ENCODE measurements at places on chromosomes 6 and 20. TPM values are rescaled to one million over a fixed set of nuclear protein-coding genes. Genes with fewer than 3 reads are reported as not detected.
A peak's percentile ranks its signal among the peaks of the same experiment; 100 is the strongest.

GRCh38 chr20:10675450-10675848 lies 1.6 kb upstream of the JAG1 start:
- no peak for DNase-seq

DNA sequence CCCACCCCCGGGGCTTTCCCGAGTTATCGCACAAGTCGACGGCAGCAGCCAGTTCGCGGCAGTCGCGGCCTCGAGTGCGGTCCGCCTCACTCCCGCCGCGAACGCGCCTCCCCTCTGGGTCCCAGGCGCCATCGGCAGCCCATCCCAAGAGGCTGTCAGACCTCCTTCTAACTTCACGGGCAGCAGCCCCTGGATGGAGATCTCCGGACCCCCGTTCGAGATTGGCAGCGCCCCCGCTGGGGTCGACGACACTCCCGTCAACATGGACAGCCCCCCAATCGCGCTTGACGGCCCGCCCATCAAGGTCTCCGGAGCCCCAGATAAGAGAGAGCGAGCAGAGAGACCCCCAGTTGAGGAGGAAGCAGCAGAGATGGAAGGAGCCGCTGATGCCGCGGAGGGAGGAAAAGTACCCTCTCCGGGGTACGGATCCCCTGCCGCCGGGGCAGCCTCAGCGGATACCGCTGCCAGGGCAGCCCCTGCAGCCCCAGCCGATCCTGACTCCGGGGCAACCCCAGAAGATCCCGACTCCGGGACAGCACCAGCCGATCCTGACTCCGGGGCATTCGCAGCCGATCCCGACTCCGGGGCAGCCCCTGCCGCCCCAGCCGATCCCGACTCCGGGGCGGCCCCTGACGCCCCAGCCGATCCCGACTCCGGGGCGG lies 1.6 kb downstream of the GNAS start:
- no peak for DNase-seq

DNA sequence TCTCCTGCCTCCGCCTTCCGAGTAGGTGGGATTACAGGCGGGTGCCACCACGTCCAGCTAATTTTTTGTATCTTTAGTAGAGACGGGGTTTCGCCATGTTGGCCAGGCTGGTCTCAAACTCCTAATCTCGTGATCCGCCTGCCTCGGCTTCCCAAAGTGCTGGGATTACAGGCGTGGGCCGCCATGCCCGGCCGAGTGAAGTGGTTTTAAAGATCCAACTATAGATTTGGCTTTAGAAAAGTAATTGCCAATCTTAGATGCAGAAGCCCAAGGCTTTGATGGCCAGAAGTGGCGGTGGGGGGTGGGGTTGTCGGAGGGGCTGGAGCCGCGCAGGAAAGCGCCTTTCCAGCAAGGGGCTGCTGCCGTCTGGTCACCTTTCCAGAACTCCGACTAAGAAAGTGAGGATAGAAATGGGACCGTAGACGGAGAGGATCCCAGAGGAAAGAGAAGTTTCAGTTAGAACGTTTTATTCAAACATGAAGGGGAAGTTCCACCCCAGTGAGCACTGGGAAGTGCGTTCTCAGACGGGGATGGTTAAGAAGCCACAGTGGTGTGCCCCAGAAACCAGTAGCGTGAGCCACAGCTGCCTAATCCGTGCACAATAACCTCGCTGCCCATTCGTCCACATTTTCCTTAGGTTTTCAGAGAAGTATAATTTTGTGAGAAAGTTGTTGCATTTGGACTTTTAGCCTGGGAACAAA lies 69.7 kb downstream of the DLL1 start:
- DNase-seq: no peak

DNA sequence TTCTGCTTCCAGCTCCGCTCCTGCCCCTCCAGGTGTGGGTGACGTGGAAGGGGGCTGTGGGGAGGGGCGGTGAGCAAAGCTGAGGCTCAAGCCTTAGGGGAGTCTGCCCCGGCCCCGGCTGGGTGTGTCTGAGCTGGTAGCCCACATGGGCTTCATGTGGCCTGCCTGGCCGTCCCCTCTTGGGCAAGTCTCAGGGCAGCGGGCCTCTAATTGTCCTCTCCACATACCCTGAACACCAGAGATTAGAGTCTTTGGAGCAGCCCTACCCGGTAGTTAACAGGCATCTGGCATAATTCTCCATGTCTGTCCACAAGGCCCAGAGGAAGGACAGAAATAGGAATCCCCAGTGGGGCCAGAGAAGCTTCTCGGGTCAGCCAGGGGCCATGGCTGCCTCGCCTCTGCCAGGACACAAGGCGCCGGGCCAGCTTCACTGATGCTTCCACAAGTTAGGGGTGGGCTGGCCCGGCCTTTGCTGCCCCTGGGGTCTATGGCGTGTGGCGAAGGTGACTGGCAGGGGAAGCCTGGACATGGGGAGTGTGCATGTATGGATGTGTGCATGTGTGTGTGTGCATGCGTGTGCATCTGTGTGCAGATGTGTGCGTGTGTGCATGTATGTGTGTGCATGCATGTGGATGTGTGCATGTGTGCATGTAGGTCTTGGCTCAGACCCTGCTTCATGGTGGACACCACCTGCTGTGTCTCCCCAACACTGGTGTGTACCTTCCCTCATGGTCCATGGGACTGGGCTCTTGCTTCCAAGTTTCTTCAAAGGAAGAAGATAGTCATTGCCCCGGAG lies 24.0 kb downstream of the FRMD1 start:
- DNase-seq: no peak

DNA sequence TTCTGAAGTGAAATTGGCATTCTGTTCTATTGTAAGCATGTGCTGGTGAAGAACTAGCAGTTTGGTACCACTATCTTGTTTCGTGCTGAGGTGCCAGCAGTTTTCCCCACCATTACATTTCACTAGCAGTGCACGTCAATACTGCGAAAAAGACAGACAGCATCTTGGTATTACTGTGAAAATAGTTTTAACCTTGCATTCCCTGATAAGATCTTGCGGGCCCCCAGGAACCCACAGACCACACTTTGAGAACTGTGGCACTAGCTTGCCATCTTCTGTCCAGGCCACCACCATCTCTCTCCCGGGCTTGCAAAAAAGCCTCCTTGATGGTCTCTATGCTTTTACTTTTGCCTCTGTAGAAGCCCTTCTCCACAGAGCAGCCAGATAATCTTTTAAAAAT lies 185.7 kb downstream of the BACH2 start:
- DNase-seq: no peak

GRCh38 chr20:62501801-62502495 lies 26.2 kb upstream of the GATA5 start:
- peak; percentile 99 for DNase-seq

DNA sequence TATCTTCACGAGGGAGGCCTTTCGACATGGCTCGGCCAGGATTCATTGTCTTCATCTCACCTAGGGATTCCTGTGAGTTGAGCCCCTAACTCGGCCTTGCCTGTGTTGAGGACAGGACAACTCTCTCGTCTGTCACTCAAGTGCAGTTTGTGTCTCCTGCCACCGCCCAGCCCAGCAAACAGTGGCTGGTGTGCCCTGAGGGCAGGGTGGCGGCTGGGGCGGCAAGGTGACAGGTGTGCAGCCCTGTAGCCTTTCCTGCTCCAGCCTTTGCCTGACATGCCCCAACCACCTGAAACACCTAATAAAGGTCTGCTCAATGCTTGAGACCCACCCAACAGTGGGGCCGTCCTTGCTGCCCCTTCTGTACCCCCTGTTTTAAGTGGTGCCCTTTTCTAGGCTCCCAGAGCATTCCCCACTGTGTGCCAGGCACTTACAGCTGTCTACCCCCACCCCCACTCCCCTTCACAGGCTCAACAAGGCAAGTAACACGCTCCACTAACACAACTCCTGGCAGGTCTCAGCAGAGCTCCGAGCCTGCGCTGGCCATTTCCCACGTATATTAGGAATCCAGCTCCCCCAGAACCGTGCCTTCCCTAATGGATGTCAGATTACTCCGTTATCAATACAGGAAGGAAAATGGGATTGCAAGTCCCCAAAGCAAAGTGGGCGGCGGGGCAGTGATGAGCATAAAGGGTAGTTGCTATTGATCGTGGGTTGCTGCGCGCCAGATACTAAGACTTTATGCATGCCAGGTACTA lies 17.7 kb downstream of the GFRA4 start:
- DNase-seq: no peak

- DNase-seq: no peak
Observed at GRCh38 chr6:113651120-113651519, 206.0 kb upstream of the MARCKS start.

DNA sequence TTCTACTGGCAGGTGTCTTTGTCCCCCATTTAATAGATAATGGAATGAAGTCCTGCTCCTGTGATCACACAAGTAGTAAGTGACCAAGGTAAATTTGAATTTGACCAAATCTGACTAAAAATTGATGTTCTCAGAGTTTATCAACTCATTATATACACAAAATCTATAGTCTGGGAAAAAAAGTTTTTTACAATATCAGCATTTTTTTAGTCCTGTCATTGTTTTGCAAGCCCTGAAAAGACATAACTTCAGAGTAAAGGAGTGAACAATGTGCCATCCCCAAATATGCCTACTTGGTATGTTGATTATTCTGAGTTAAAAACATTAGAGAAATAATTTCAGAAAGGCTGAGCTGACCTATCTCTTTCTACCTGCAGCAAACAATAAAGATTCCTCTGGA lies 114.2 kb downstream of the C6orf58 start:
- DNase-seq: no peak

DNA sequence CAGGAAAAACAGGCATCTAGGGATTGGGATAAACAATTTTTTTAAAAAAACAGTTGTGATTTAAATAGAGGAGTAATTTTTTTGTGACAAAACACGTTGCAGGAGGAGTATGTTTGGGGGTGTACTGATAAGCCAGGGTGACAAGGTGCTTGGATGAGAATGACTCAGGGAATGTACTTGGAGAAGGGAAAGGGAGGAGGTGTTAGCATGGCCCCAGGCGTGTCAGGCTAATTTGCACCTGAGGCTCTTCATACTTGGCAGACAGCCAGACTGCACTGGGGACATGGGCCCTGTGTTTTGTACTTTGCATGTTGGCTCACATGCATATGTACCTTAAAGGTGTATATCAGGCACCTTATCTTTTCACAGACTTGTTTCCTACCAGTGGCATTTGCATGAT lies 22.8 kb downstream of the PANK2 start:
- DNase-seq: no peak

- no peak for DNase-seq
Observed at GRCh38 chr6:136579800-136580199, 29.6 kb upstream of the MAP7 start.

DNA sequence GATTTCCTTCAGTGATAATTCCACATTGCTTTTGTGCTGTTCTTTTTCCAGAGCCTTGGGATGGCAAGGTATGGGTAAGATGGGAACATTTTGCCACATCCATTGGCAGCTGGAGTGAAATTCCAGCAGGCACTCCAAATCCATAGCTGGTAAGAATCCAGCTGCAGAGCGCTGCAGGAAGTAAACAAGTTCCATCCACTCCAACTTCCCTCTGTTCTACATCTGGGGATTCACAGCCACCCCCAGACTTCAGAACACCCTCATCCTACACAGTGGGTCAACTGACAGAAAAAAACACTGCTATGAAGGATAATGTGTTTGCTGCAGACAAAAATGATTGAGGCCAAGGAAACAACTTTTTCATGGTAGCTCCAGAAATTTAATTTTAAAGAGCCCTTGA lies 747.8 kb downstream of the MAFB start:
- DNase-seq: no peak

GRCh38 chr6:167687116-167687725 lies 139.5 kb upstream of the AFDN start:
- no peak for DNase-seq

DNA sequence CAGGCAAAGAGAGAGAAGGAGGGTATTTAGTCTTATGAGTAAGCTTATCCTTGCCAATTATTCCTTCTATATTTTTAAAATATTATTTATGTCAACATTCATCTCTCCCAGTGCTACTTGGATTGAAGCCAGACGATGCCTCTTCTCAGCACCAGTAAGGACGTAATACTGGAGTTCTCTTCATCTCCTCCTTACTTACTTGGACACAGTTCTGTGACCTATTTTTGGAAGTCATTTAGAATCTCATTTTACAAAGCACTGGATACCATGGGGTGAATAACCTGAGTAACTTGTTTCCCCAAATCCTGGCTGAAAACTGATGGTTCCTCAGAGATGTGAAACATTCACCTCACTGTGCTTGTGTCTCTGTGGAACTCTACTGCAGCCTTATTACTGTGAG lies 137.4 kb upstream of the LAMP5 start:
- DNase-seq: no peak

GRCh38 chr6:24910331-24910960 lies 25.3 kb downstream of the RIPOR2 start:
- DNase-seq: no peak

- DNase-seq: peak; percentile 62
Observed at GRCh38 chr6:81933608-81934051, 181.1 kb upstream of the TENT5A start.

DNA sequence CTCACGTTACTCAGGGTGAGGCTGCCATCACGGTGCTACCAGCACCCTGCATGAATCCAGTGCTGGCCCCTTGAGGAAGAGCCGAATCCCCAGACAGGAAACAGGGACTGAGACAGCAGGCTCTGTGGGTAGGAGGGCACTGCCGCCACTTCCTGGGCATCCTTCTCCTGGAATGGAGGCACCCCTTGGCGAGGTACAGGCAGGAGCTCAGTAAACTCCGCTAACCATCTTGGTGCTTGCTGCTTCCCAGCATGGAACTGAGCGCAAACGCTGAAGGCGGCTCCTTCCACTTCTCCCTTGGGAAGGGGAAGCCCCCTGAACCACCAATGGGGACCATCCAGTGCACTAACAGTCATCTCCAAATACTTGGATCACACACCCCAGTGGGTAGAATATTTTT lies 13.5 kb upstream of the CCDC167 start:
- no peak for DNase-seq

DNA sequence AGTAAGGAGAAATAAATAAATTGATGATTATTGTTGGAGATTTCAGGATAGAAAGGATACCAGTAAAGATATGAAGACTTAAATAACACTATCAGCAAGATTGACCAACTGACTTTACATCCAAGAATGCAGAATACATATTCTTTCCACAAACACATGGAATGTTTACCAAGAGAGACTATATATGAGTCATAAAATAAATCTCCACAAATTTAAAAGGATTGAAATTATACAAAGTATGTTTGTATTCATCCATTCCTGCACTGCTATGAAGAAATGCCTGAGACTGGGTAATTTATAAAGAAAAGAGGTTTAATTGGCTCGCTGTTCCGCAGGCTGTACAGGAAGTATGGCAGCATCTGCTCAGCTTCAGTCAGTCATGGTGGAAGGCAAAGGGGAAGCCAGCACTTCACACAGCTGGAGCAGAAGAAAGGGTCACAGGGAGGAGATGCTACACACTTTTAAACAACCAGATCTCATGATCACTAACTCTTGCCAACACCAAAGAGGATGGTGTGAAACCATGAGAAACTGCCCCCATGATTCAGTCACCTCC lies 56.7 kb upstream of the TNFRSF21 start:
- no peak for DNase-seq

DNA sequence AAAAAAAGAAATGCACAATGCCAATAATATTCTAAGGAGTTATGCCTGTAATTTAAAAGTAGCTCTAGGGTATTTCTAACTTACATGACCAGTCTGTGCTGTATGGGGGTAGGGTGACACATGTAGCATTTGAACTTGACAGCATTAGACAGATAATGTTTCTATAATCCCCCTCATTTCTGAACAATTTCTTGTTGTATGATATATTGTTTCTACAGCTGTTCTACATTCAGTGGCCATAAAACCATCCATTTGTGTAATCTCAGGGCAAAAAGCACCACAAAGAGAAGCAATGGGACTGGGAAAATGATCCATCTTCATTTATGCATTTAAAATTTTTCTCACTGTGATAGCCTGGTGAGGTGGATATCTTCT lies 767.8 kb downstream of the TFAP2A start:
- DNase-seq: no peak

TTK gene
- total RNA-seq: 34.6 TPM

SGK2 gene
- total RNA-seq: 45.5 TPM

DDX43 gene
- total RNA-seq: 3.5 TPM

GPR6 gene
- total RNA-seq: not detected

TLDC2 gene
- 13.6 TPM for total RNA-seq

PIM1 gene
- 17.0 TPM for total RNA-seq
